ENCODE measurements at places on chromosomes 6 and 20.

GRCh38 chr20:1801225-1801928 is 93.8 kb upstream of the SIRPA start:
- DNase-seq, result no peak

- no peak for DNase-seq
Measured at GRCh38 chr6:38774929-38775707, 60.0 kb downstream of the DNAH8 start.

- no peak for DNase-seq
Measured at GRCh38 chr6:7589221-7589620, 777 bp upstream of the SNRNP48 start.

- no peak for DNase-seq
Measured at GRCh38 chr6:76768556-76768955, 694.7 kb downstream of the HTR1B start.

DNA sequence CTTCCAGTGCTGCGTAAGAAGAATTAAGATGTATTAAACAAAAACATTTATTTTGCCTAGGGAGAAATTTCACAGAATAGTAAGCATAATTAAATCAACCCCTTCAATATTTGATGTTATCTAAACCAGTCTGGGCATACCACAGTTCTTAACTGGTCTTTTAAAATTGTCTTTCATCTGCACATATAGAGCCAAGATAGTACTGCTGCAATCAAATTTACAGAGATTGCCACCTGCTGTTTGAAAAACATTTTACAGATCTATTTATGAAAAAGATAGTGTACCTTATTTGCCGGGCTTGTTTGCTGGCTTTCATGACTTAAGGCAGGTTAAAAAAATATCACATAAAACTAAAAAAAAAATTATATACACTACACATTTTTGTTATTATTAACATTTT is 323.2 kb downstream of the ADGRB3 start:
- DNase-seq, result no peak

DNA sequence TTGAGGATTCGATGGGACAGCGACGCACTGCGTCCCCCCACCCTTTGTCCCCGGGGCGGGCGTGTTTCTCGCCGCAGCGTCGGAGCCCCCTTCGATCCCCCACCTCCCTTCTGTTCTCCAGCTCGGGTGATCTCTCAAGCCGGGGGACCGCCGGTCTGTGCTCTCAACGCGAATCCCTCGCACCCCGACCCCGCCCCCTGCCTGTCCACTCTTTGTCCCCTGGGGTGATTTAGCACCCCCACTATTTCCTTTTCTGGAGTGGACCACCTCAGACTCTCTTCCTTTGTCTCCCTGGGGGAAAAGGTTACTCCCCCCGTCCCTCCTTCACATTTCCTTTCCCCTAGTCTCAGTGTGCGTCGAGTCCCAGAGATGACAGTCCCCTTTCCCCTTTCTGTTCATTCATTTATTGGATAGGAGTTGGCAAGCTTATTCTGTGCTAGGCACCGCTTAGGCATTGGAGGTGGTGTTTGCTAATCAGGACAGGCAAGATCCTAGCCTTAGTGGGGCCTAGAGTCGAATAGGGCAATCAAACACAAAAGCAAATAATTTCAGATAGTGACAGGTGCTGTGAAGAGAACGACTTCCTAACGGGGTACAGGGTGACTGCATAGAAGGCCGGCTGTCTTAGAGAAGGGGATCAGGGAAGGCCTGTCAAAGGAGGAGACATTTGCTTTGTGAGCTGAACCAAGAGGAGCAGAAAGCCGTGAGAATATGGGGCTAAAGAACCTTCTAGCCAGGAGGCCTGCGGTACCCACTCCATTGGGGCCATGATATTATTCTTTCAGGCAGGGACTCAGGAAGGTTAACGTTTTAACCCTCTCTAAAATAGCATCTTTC is 741 bp downstream of the PTPN1 start:
- DNase-seq, result no peak

DNA sequence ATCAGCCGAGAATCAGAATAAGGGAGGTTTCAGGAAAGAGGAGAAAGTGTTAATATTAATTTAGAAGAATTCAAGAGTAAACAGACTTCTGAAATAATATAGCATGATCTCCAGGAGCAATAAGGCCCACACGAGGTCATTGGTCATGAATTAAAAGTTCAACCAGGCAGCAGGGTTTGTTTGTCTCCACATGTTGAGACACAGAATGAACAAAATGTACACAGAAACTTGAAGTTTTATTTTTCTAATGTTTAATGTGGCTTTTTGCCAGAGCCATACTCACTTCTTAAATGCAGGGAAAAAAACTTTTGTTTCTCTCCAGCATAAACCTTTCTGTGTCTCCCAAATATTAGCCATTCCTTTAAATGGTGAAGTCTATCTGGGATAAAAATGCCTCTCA is 504.5 kb downstream of the HDGFL1 start:
- DNase-seq, result no peak

DNA sequence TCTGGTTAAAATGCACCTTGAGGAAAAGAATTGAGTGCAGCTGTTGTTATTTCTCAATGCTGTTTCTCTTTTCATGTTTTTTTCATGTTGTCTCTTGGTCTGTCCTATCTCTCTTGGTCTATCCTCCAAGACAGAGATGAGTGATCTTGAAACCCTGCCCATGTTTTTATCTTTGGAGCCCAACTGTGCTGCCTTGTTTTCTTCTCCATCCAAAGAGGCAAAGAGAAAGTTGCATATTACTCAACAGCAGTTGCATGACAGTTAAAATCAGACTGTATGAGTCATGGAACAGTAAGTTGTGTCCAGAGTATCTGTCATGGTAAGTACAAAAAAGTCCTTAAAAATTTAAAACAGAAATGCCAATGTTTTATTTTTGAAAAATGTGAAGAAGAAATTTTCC is 26.2 kb downstream of the BCAS1 start:
- DNase-seq, result no peak

DNA sequence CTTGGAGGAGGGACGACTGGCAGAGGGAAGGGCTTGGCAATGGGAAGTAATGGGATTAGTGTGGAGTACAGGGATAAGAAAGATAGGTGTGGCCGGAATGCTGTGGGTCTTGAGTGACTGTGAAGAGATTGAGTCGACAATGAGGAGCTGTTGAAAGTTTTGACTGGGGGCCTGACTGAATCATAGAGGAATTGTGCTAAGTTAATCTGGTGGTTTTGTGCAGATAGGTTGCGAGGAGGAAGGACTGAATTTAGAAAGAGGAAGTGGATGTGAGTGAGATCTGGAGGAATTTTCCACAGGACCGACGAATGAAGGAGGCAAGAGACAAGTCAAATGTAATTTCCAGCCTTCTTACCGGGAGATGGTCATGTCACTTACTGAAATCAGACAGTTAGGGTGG is 143.9 kb upstream of the RALGAPA2 start:
- no peak for DNase-seq

- no peak for DNase-seq
Measured at GRCh38 chr6:95723638-95724037, 146.3 kb downstream of the MANEA start.

- DNase-seq, result no peak
Measured at GRCh38 chr6:13624871-13625288, 9.7 kb downstream of the NOL7 start.
